ENCODE measurements at places on chromosomes 2 and 18.
A peak's percentile ranks its signal among the peaks of the same experiment; 100 is the strongest.

DNA sequence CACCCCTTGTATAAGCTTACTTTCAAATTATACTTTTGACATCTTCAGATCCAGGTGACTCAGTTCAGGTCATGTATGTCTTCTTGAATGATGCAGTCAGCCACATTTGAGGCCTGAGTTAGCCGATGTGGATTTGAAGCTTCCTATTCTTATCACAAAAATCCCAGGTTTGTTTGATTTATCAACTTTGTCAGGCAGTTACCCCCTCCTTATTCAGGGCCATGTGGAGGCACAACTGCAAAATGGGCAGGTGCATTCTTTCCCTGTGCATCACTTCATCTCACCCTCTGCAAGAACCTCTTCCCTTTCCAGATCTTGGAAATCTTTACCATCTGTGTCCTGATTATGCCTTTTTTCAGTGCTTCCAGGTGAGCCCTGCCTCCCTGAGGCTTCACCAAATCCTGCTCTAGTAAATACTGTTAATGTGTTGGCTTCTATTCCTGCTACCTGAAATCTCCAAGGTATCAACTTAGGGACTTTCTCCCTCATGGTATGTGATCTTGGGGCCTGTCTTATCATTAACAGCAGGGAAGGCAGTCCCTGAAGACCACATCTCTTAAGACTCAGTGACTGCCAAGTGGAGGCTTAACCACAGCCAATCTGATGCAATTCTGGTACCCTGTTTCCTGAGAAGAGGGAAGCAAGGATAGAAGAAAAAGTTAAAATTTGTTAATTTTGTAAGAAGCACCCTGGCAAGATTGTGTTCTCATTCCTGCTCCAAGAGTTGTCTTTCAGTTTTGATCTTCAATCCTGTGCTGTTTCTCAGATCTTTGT lies 9.4 kb upstream of the ARHGAP28 start:
- no peak for DNase-seq

- no peak for DNase-seq
These were observed 3.0 kb downstream of the LBH start for GRCh38 chr2:30234180-30234971.

GRCh38 chr2:197894751-197895274 lies 90.4 kb downstream of the PLCL1 start:
- no peak for DNase-seq

DNA sequence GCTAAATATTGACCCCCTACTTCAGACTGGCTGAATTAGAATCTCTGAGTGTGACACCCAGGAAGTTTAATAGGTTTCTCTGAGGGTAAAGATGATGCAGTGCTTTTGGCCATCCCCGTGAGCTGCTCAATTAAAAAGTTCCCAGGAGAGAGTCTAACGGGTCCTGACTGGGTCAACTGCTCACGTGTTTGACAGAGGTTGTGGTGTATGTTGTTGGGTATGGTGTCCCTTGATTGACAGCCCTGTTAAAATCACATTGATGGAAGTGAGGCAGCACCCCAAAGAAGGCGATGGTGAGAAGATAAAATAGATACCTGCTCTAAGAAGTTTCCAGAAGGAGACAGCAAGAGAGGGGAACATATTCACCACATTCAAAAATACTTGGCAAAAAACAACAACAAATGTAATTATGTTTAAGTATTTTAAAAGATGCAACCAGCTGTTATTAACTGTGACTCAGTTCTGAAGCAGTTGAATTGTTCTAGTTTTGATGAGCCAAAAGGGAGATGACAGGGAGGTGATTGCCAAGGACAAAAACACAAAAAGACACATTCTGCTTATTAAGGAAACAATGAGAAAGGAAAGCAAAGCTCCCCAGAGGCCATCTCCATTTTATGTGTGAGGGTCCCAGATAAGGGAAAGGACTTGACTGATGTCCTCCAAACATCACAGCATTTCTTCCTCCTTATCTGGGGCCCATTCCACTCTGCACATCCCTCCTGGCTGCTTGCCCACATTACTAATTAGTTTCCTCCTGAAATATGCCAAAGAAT lies 11.5 kb upstream of the GMCL1 start:
- DNase-seq = no peak

DNA sequence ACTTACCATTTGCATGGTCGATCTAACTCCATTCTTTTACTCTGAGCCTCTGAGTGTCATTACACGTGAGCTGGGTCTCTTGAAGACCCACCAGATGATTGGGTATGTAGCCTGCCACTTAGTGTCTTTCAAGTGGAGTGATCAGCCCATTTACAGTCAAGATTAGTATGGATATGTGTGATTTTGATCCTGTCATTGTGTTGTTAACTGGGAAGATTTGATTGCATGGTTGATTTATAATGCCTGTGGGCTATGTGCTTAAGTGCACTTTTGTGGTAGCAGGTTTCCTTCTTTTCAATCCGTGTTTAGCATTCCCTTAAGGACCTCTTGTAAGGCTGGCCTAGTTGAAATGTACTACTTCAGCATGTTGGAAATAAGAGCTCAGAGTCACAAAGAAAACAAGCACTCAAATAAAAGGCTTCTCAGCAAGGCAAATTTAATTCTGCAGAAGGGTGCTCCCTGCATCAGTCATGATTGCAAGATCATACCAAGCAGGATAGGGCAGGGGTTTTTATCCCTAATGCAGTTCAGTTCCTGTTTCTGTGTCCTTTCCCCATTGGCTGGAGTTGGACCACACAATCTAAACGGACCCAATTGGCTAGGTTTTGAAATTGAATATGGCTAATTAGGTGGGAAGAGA lies 230.7 kb upstream of the SYT4 start:
- no peak for DNase-seq

GRCh38 chr2:127655209-127656073 lies 9.5 kb downstream of the GPR17 start:
- DNase-seq = peak; percentile 47

GRCh38 chr18:7878265-7879211 lies 311.4 kb downstream of the PTPRM start:
- peak; percentile 54 for DNase-seq

DNA sequence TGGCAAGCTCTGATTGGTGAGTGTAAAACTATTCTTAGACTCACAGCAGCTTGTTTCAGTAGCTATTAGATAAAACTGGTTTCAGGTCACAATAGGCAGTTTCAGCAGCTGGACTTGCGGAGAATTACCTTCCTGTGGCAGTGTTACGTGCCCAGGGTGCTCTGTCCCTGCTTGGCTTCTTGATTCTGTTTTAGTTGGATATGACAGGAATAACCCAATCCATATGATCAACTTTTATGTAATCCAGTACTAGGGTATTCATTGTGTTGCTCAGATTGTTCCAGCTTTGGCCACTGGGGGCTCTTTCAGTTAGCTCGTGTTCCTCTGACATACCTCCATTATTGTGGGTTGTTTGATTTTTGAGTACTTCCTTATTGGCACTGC lies 43.1 kb downstream of the INPP4A start:
- DNase-seq = no peak

- DNase-seq = no peak
These were observed 24.9 kb downstream of the PTGR3 start for GRCh38 chr18:75183973-75184493.

DNA sequence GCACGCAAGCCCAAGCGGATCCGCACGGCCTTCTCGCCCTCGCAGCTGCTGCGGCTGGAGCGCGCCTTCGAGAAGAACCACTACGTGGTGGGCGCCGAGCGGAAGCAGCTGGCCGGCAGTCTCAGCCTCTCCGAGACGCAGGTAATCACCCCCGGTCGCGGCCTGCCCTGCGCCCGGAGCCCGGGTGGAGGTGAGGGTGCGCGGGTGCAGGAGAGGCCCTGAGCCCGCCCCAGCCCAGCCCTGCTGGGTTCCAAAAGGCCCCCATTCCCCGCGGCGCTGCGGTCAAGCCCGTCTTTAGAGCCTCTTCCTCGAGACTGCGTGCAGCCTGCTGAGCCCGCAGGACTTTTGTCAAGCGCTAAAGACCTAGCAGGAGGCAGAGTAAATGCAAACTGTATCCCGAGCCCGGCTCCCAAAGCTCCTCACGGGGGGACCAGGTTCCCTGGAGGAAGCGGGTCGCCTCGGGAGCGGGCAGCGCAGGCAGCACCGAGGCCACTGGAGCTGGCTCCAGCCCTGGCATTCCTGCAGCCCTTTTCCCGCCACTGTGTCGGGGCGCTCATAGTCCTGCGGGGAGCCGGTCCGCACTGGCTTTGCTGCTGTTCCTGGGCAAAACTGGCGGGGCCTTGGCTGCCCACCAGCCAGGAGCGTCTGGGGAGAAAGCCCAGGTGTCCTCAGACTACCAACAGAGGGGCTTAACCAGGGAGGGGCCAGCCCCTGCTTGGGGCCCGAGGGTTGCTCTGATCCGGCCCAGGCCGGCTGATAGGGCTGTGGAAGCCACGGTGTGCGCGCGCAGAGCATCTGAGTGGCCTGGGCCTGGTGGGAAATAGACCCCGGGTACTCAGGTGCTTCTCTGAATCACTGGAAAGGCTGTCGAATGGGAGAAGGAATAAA lies 7.3 kb downstream of the EMX1 start:
- no peak for DNase-seq

- no peak for DNase-seq
These were observed 4.5 kb downstream of the BOK start for GRCh38 chr2:241563031-241563507.

GRCh38 chr2:128414946-128415778 lies 96.5 kb upstream of the HS6ST1 start:
- DNase-seq = no peak

DNA sequence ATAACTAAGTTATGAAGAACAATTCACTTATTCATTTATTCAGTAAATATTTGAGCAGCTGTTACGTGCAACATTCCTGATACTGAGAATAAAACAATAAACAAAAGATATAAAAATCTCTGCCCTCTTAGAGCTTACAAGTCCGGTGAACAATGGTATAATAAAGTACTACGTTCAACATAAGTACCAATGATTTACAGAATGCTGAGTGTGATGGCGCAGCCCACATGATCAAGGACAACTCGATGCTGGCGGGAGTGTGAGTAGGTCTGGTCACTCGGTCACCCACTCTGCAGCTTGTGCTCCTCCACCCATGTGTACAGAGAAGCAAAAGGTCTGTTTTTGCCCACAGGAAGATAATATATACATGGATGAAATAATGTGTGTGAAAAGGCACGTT lies 254.3 kb downstream of the BCL11A start:
- no peak for DNase-seq

- no peak for DNase-seq
These were observed 111.9 kb downstream of the IRS1 start for GRCh38 chr2:226687641-226688253.

DNA sequence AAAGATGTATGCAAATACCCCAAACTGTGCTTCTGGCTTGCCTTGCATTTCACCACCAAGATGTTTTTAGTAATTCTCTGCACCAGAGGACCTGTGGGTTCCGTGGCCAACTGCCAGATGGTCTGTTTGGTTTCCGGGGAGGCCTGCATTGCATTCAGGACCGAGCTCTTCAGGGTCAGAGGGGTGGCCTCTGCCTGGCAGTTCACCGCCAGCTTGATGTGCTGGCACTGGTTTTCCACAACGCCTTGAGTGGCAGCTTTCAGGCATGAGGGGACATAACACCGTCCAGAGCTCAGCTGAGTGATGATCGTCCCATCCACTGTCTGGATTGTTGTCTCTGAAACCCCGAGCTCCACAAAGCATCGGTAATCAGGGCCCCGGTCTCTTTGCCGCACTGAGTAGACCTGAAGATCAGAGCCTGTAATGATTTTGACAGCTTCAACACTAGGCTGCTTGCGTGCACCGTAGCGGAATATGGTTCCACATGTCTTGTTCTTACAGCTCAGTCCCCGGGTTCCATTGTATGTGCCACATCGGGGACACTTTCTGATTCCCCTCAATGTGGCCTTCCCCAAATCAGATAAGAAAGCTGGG lies 9.4 kb downstream of the C2orf42 start:
- no peak for DNase-seq

GRCh38 chr2:9697909-9698308 lies 67.1 kb upstream of the YWHAQ start:
- DNase-seq = no peak

- no peak for DNase-seq
These were observed 123.1 kb downstream of the RAB3GAP1 start for GRCh38 chr2:135175177-135175576.

DNA sequence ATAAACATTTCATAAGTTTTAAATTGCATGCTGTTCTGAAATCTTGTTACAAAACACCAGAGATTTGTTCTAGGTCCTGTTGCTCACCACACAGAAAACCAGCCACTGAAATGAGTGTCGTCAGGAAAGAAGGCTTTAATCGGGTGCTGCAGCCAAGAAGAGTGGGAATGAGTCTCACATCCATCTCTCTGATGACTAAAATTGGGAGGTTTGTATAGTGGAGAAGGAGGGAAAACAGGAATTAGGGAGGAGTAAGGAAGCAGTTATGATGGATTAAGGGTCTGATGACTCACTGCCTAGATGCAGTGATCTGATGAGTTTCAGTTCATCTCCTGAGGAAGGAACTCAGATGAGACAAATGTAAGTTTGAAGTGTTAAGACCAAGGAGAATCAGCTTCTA lies 42.1 kb upstream of the GPR39 start:
- no peak for DNase-seq

- no peak for DNase-seq
These were observed 15.5 kb upstream of the NFU1 start for GRCh38 chr2:69452687-69453086.

- no peak for DNase-seq
These were observed 227.4 kb upstream of the CHST9 start for GRCh38 chr18:27412556-27412955.

GRCh38 chr18:34871435-34871834 lies 161.3 kb downstream of the DTNA start:
- no peak for DNase-seq

DNA sequence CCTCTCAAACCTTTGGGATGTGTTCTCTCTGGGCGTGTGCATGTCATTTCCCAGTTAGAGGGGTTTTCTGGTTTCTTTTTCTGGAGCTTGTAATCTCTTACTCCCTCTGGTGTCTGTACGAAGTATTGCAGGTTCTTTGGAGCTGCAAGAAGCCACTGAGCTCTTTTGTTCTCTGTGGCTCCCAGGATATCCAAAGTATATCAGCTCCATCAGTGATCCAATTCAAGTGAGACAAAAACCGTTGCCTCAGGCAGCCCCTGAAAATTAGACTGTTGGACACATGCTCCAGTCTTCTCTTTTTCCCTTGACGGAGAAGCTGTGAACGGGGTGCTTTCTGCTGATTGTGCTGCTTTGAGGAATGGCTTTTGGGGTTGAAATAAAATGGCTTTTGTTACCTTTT lies 59.0 kb upstream of the LDLRAD4 start:
- peak; percentile 46 for DNase-seq

Measured in neuronal stem cell (in vitro differentiated cells).